ENCODE measurements at places on chromosomes 5 and 9. TPM values are rescaled to one million over a fixed set of nuclear protein-coding genes. Genes with fewer than 3 reads are reported as not detected.

DNA sequence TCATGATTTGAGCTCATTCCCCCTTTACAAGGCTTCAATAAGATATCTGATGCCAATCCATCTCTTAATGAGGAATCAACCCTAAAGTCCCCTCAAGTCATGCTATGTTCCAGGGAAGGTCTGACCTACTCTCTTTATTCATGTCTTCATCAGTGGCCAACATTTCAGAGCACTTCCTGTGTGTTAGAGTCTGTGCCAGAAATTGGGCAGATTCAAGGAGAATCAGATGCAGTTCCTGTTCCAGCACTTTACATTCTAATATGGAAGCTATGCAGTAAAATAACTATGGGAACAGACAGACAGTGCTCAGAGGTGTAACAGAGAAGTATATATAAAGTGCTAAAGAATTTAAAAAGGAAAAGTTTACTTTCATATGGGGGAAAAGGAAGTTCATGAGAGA lies 193.4 kb upstream of the NR4A3 start:
- no peak for DNase-seq

GRCh38 chr5:53560028-53560427 lies 411 bp upstream of the NDUFS4 start:
- DNase-seq: no peak

GRCh38 chr9:4068449-4068848 lies 231.4 kb downstream of the GLIS3 start:
- no peak for DNase-seq

Gene IL17B
- not detected for total RNA-seq

DNA sequence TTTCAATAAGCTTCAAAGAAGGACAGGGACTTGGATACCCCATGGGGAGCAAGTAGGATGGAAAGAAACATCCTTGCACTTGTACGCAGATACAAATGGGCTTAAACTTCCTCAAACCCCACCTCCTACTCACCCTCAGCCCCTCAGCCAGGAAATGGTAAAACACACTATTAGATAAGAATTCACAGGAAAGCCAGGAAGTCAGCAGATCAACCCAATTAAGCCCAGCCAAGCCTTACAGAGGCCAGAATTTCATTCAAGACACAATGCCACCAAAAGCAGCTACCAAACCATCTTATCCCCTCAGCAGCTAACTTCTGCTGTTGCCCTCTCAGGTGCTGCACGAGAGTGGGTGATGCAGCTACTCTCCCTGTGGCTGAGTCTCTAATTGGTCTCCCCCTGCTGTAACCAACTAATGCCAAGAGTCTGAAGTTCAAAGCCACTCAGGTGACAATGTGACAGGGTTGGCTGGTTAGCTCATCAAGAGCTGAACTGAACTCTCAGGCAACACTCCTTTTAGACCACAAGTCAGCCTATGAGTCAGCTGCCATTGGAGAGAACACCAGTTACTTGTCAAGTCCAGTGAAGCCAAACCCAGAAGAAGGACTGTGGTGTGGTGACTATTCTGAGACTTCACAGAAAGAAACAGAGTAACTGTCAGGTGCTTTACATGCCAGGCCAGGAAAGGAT lies 201.9 kb downstream of the ZNF608 start:
- DNase-seq: no peak

Gene ADGRV1
- total RNA-seq: under 0.01 TPM

DNA sequence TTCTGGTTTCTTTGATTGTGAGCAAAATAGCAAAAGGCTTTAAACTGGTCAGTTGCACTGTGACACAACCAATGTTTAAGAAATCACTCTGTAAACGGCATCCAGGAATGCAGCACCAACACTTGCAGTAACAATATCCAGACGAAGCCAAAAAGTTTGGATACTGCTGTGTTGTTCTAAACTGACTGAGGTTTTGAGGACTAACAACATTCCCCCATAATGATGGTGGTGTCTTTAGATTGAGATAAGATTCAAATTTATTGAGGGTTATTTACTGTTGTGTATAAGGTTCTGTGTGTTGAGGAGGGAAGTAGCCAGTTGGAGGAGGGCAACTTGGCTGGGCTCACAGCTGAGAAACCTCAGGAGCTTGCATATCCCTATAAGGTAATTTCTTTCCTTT lies 353.6 kb downstream of the BNC2 start:
- DNase-seq: peak; percentile 91

DNA sequence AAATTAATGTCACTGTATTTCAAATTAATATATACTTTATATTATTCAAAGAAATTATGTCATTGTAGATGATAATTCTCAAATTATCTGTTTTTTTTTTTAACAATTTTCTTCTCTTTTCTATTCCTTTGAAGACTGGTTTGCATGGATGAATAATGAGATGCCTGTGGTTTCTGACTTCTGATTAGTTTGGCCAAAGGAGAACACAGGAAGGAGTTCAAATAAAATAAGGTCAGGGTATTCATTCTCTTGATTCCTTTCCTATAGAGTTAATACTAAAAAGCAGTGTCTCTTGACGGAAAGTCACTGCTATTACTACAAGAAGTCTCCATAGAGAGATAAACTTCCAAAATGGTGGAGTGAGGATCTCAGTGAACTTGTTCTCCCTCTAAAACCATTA lies 279.6 kb upstream of the FTMT start:
- no peak for DNase-seq
